Activated naive CD8-positive, alpha-beta T cell treated with anti-CD3 and anti-CD28 coated beads, Interleukin-2, amount 10 ng/mL, durations not matched to agents 7 days and 5 days (primary cell): ENCODE measurements at places on chromosomes 5 and 9. TPM values are rescaled to one million over a fixed set of nuclear protein-coding genes. Genes with fewer than 3 reads are reported as not detected.

- DNase-seq: no peak
- no peaks in the 10 kb centered on the region for H3K4me1 ChIP-seq
- H3K27ac ChIP-seq: no peak overlapping the region
- H3K36me3 ChIP-seq: no peaks in the 10 kb centered on the region
Measured at GRCh38 chr9:105973951-105974351, 279.6 kb downstream of the TMEM38B start.

DNA sequence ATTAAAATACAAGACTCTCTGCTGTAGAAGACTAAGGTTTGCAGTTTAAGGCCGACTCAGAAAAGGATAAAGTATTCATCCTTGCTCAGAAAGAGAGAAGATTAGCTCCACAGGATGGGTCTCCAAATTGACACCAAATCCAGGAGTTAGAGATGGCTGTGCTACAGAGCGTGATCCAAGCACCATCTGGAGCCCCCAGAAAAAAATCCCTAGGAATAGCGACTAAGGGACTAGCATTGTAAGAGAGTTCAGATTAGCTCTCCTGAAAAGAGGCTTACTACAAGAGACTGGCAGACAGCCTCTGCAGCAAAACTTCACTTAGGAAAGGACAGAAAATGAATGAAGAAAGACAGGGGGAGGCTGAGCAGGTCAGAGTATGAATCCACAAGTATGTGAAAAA lies 3.7 kb downstream of the SIL1 start:
- no peak for DNase-seq
- H3K4me3 ChIP-seq: no peak overlapping the region
- no peaks in the 10 kb centered on the region for H3K27me3 ChIP-seq
- H3K4me1 ChIP-seq: peaks cover 25% of the 10 kb centered on the region
- H3K36me3 ChIP-seq: peaks cover 16% of the 10 kb centered on the region

DNA sequence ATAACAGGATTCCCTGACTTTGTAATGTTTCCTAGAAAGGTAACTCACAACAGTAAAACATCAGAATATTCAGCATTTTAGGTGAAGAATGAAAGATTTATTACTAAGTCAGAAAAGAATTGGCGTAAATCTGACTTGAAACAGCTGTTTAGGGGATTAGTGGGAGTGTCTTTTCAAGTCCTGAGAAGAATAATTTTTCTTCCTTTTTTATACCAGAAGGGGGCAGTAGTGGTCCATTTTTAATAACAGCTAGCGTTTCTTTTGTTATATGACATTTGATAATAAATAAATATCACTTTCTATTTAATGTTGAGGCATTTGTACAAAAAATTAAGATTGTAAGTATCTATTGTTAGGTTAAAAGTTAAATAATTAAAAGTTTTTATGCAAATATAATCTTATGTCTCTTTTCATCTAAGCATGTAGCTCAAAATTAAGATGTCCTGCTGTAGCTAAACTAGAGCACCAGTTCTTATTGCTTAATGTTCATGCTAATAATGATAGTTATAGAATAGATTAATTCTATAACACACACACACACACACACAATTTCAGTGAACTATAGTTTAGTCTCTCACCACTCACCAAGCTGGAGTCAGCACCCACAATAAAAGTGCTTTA lies 258.7 kb upstream of the ARRDC3 start:
- no peak overlapping the region for H3K27ac ChIP-seq
- no peaks in the 10 kb centered on the region for H3K36me3 ChIP-seq
- H3K27me3 ChIP-seq: peaks cover 10% of the 10 kb centered on the region
- H3K4me1 ChIP-seq: no peaks in the 10 kb centered on the region
- H3K4me3 ChIP-seq: no peak overlapping the region

- H3K27ac ChIP-seq: peak overlapping the region; percentile 88
- peak; percentile 51 for DNase-seq
- H3K4me3 ChIP-seq: peak overlapping the region; percentile 85
- peaks cover 5% of the 10 kb centered on the region for H3K36me3 ChIP-seq
Measured at GRCh38 chr5:1104327-1105006, 7.4 kb downstream of the SLC12A7 start.

DNA sequence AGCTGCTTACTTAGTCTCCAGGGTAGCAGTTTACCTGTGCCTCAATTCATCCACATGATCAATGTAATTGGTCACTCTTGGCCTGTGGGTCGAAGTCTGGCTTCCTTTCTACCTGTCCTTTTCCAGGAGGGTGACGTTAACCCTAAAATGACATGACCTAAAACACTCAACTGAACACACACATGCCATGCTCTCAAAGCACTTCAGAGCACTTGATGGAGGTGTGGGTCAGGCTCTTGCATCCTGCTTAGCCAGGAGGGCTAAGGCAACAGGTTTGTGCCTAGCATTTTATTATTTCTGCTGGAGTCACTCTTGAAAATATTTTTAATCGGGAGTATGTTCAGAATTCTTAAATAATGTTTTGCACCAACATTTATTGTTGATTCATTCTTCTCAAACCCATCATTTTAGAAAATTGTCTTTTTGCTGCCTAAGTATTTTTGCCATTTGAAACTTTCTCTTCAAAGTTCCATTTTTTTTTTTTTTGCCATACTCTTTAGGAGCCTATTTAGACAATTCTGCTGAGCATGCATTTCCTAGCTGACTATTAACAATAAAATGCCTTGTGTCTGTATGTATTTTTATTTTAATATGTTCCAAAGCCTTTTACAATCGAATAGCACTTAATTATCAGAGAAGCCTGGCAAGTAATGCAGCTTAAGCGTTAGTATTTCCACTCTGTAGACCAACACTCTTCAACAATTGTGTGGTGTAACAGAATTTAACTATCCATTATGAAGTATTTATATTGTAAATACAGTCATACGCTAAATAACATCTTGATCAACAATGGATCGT lies 59.1 kb downstream of the ATP10B start:
- no peak overlapping the region for H3K4me3 ChIP-seq
- DNase-seq: no peak
- H3K36me3 ChIP-seq: no peaks in the 10 kb centered on the region
- no peak overlapping the region for H3K27ac ChIP-seq
- H3K4me1 ChIP-seq: no peaks in the 10 kb centered on the region

DNA sequence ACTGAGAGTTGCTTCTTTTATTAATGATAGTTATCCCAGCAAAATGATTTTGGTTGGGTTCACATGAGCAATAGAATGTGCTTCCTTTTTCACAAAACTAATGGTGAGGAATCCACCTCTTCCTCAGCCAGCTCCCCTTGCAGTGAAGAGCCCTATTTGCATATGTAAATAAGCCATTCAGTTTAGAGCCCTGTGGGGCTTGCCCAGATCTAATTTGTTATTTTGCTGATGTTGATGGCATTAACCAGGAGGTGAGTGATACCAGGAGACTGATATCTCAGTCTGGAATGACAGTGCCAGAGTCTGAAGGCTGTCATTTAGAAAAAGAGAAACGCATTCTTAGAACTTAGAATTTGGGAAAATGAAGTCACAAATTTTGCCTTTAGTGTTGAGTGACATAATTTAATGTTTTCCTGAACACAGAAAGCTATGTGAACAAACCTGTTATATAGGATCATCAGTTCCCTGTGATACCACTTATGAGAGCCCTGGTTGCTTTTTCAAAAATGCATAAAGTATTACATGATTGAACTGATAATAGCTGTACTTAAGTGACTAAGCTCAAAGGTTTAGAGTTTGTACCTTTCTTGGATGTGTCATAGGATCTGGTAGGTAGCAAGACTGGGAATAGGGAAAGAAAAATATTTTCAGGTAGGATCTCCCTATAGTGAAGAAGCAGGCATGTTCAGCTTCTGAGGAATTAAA lies 271.6 kb downstream of the MAST4 start:
- no peak overlapping the region for H3K27ac ChIP-seq
- peaks cover 6% of the 10 kb centered on the region for H3K27me3 ChIP-seq
- peaks cover under 1% of the 10 kb centered on the region for H3K36me3 ChIP-seq
- H3K4me3 ChIP-seq: no peak overlapping the region

- no peaks in the 10 kb centered on the region for H3K36me3 ChIP-seq
- peaks cover 13% of the 10 kb centered on the region for H3K27me3 ChIP-seq
- no peaks in the 10 kb centered on the region for H3K4me1 ChIP-seq
- no peak overlapping the region for H3K4me3 ChIP-seq
- no peak overlapping the region for H3K27ac ChIP-seq
- no peak for DNase-seq
Measured at GRCh38 chr9:35267710-35268109, 105.9 kb downstream of the UNC13B start.

DNA sequence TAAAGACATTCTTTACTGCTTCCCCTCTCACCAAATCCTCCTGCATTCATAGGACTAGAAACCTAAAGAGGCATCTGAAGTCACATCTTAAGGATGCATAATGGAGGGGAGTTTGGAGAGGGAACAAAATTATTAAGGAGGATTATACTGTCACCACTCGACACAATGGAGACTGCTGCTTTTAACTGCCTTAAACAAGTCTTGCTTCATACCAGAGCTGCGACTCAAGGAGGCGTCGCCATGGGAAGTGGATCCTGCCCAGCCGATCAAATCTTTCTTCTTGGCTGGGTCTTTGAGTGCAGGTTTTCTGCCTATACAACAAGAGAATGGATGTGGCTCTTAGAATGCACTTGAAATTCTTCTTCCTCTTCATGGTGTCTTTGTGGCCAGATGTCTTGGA lies 66.7 kb upstream of the FOXE1 start:
- no peak overlapping the region for H3K4me3 ChIP-seq
- no peaks in the 10 kb centered on the region for H3K36me3 ChIP-seq
- H3K27ac ChIP-seq: no peak overlapping the region
- DNase-seq: no peak

DNA sequence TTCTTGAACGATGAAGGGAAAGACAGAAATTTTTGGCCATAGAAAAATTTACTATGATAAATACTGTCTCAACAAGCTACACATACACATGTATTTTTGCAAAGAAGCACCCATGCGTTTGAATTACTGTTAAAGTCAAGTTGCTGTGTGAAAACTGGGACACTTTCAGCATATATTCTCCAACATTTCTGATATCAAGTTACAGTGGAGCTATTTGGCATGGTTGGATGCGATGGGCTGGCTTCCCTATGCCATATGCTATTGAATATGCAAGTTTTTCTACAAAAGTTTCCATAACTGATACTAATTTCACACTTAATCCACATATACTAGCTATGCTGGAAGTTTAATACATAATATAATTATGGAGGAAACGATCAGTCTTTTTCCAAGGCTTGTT lies 381.4 kb downstream of the CTNND2 start:
- H3K4me1 ChIP-seq: no peaks in the 10 kb centered on the region
- DNase-seq: no peak
- H3K27me3 ChIP-seq: no peaks in the 10 kb centered on the region
- no peaks in the 10 kb centered on the region for H3K36me3 ChIP-seq

GRCh38 chr9:106745876-106746275 lies 117.1 kb upstream of the ZNF462 start:
- no peaks in the 10 kb centered on the region for H3K27me3 ChIP-seq
- DNase-seq: no peak
- no peak overlapping the region for H3K27ac ChIP-seq
- no peak overlapping the region for H3K4me3 ChIP-seq
- no peaks in the 10 kb centered on the region for H3K4me1 ChIP-seq

- no peaks in the 10 kb centered on the region for H3K36me3 ChIP-seq
- H3K27me3 ChIP-seq: peaks cover 18% of the 10 kb centered on the region
- H3K4me1 ChIP-seq: no peaks in the 10 kb centered on the region
- DNase-seq: no peak
Measured at GRCh38 chr5:78592735-78593386, 55.7 kb downstream of the LHFPL2 start.

- peak overlapping the region; percentile 80 for H3K27ac ChIP-seq
- H3K4me3 ChIP-seq: peak overlapping the region; percentile 46
- H3K4me1 ChIP-seq: peaks cover 30% of the 10 kb centered on the region
- no peak for DNase-seq
Measured at GRCh38 chr9:123867034-123867433, 62.9 kb downstream of the DENND1A start.

GRCh38 chr5:32771037-32771436 lies 59.9 kb downstream of the NPR3 start:
- no peak overlapping the region for H3K4me3 ChIP-seq
- H3K4me1 ChIP-seq: no peaks in the 10 kb centered on the region
- peaks cover 2% of the 10 kb centered on the region for H3K27me3 ChIP-seq
- DNase-seq: no peak

DNA sequence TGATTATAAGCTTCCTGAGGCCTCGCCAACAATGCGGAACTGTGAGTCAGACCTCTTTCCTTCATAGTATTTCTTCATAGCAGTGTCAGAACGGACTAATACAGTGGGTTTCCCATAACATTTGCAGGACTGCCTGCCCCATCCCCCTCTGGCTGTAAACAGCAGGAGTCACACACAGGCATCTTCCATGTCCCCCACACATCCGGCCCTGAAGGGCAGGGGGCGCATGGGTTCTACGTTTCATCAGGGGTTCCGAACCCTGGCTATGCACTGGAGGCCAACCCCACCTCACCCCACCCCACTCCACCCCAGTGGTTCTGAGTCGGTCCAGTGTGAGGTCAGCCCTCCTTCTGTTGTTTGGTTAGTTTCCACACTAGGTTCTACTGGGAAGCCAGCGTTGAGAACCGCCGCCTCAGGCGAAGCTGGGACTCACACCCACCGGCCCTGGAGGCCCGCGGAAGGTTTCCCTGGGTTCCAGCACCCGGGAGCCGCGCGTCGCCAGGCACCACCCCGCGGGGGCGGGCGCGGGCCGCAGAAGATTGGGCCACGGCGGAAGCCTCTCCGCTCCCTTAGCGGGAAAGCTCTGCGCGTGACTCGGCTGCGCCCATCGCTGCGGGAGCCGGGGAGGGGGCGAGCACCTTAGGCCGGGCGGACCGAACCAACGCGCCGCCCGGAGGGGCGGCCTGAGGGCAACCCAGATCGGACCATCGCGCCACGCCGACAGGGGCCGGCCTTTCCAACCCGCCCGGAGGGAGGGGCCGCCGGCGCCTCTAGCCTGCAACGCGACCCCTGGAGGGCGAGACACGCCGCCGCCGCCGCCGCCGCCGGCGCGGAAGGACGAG lies at the start of gene RUSC2:
TSS of gene RUSC2 (plus strand) at position 799 of the 842 bp plus-strand sequence. CDS start 56,411 bp downstream, outside the sequence.
- peaks cover 23% of the 10 kb centered on the region for H3K4me1 ChIP-seq
- peaks cover 10% of the 10 kb centered on the region for H3K27me3 ChIP-seq
- H3K36me3 ChIP-seq: no peaks in the 10 kb centered on the region
- H3K4me3 ChIP-seq: peak within 1 kb of the TSS; percentile 89
- peak within 1 kb of the TSS; percentile 69 for H3K27ac ChIP-seq

DNA sequence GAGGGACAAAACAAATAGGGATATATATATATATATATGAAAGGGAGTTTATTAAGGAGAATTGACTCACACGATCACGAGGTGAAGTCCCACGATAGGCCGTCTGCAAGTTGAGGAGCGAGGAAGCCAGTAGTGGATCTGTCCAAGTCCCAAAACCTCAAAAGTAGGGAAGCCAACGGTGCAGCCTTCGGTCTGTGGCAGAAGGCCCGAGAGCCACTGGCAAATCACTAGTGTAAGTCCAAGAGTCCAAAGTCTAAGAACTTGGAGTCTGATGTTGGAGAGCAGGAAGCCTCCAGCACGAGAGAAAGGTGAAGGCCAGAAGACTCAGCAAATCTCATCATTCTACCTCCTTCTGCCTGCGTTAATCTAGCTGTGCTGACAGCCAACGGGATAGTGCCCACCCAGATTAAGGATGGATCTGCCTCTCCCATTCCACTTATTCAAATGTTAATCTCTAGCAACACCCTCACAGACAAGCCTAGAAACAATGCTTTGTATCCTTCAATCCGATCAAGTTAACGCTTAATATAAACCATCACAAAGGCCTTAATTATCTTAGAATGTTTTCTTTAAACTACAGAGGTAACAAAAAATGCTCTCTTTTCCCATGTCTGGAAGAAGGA lies 23.8 kb upstream of the DAB2 start:
- H3K27me3 ChIP-seq: peaks cover 2% of the 10 kb centered on the region
- no peak overlapping the region for H3K4me3 ChIP-seq
- H3K27ac ChIP-seq: no peak overlapping the region
- no peaks in the 10 kb centered on the region for H3K4me1 ChIP-seq

Gene PDCD1LG2
- total RNA-seq: 1.0 TPM

Gene IFNA2
- not detected for total RNA-seq

Gene IL11RA
- total RNA-seq: 77.0 TPM

Gene PCDHA1
- not detected for total RNA-seq

Gene PCSK5
- 6.0 TPM for total RNA-seq
